Colonic mucosa (tissue), 4 donors: ENCODE measurements at places on chromosomes 16 and 17. TPM values are rescaled to one million over a fixed set of nuclear protein-coding genes. Genes with fewer than 3 reads are reported as not detected.

GRCh38 chr17:77466140-77466539 lies 325.4 kb downstream of the SEC14L1 start:
- DNase-seq, result no peak

Gene CLEC19A
- not detected for total RNA-seq

Gene KRTAP16-1
- total RNA-seq, result not detected

Gene AANAT
- total RNA-seq, result not detected

GRCh38 chr16:85446951-85447692 lies 166.0 kb upstream of the GSE1 start:
- DNase-seq, result no peak

DNA sequence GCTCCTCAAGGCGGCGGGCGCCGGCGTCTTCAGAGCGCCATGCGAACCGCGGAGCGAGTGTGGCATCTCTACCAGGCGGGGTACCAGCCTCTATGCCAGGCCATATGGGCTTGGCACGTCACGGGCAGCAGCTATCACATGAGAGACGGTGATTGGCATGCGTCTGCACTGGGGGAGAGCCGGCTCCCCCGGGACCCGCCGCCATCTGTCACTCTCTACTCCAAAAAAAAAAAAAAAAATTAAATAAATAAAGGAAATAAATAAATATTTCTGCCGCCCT lies at the start of gene NEUROD2:
NEUROD2 (minus strand) TSS at position 70 of the 280 bp plus-strand sequence. CDS start 1,321 bp downstream, outside the sequence.
- no peak for DNase-seq

DNA sequence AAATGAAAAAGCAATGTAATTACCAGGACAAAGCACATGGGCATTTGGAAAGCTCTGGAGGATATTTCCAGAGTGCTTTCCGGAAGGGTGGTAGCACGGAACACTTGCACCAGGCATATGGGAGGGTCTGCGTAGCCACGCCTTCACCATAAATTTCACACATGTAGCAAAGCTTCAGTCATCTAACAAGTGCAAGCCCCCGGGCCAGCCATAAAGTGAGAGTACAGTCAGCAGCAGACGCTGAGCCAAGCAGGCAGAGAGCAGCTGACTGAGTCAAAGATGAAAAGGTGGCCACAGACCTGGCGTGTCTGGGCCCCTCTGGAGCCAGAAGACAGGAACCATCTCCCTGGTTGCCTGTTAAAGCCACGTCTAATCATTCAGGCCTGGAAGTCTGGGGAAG lies 130.6 kb downstream of the SEC14L1 start:
- no peak for DNase-seq

- no peak for DNase-seq
These were observed 136.0 kb downstream of the ANKFN1 start for GRCh38 chr17:56289321-56289720.

GRCh38 chr17:59361916-59362810 lies 30.7 kb downstream of the YPEL2 start:
- DNase-seq, result no peak

DNA sequence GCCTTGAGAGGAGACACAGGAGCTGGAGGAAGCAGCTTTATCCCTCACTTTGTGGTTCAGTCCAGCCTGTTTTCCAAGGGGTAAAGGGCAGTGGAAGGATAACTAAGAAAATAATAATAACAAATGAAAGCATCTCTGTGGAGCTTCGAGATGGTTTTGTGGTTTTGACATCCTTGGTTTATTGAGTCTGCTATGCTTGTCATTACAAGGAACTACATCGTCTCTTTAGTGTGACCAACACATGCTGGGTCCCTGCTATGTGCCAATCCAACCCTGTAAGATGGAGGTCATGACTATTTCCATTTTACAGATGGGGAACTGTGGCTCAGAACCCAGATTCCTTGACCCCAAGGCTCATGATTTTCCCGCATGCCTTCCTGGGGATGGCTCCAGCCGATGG lies 124.8 kb downstream of the MRM1 start:
- DNase-seq, result no peak

Gene TPSAB1
- total RNA-seq, result 30.4 TPM

GRCh38 chr17:6551869-6552531 lies 4.4 kb downstream of the PITPNM3 start:
- peak; percentile 90 for DNase-seq

GRCh38 chr17:78343187-78343542 lies 16.7 kb downstream of the SOCS3 start:
- DNase-seq, result no peak

Gene RCVRN
- not detected for total RNA-seq

- DNase-seq, result no peak
These were observed 74.7 kb downstream of the CDH13 start for GRCh38 chr16:82701442-82701955.

DNA sequence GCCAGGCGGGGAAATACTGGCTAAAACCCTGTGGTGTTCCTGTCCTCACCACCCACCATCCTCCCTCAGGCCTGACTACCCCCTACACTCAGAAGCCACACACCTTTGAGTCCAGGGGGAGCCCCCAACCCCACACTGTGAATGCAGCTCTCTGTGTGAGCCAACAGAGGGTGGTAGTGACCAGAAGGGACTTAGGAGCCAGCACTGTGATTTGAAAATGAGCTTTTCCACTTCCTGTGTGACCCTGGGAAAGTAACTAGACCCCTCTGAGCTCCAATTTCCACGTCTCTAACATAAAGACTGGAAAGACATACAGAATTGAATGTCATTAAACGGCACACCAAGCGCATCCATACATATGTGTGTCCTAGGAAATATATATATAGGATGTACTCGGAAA lies 58.7 kb downstream of the SDK2 start:
- no peak for DNase-seq

DNA sequence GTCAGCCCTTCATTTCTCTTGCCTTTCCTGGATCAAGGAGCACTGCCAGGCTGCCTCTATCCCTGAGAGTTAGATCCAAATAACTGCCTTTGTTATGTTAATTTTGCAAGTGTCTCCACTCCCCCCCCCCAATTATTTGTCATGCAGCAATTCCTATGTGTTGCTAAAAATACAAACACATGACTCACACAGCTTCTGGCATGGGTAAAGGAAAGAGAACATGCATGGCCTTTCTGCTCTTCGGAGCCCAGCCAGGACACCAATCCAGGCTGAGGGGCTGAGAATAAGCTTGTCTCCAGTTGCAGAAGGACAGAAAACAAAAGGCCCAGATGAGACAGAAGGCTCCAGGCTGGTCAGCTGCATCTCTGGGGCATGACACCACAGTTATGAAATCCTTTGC lies 148.0 kb upstream of the TNRC6C start:
- DNase-seq, result no peak

Gene YPEL2
- 17.2 TPM for total RNA-seq

GRCh38 chr16:1283996-1284616 lies 25.3 kb upstream of the UBE2I start:
- DNase-seq, result no peak

GRCh38 chr16:79845734-79846135 lies 245.2 kb upstream of the MAF start:
- DNase-seq, result no peak

DNA sequence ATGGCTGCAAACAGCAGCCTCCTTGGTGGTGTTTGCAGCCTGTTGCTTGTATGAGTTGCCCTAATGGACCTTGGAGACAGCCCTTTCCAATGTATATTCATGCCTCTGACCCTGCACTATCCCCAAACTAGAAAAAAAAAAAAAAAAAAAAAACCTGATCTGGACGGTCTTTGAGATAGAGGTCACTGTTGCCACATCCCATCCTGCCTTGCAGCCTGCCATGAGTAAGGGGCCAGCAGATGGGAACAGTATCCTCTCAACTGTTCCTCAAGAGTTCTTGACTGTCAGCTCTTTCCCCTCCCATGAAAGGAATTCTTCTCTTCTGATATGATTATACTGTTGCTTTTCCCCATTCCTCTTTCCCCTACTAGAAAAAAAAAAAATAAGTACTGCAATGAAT lies 152.4 kb downstream of the SSH2 start:
- DNase-seq, result no peak

DNA sequence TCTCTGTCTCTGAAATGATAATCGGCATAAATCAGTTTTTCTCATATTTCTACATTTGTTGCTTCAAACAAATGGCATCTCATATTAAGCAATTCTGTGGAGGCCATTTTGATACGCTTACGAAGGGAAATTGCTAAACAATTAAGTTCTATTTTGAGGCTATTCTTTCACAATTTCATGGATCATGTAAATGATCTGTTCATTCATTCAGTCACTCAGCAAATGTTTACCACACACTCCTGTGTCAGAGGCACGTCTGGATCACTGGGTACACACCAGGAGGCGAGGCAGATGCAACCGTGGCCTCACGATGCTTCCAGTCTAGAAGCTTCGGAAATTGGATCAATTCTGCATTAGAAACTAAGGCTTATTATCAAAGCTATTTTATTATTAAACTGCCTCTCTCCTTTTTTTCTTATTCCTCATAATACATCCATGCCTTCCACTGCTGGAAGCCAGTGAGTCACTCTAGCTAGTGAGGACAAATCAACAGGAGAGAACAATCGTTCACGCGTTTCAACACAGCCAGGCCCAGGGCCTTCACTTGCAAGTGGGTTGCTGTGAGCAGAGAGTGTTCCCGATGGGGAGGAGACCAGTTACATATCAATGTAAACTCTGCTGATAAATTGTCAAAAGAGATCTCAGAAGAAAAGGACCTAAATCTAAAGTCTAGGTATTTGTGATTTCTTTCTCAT lies 11.3 kb upstream of the SLC39A11 start:
- no peak for DNase-seq

GRCh38 chr16:175011-175949 lies 1.2 kb upstream of the HBA1 start:
- no peak for DNase-seq

Gene MPV17L
- 9.7 TPM for total RNA-seq

- DNase-seq, result no peak
These were observed 207.0 kb downstream of the MSI2 start for GRCh38 chr17:57463103-57463885.

- no peak for DNase-seq
These were observed 215.7 kb upstream of the IRX5 start for GRCh38 chr16:54715011-54715410.

- no peak for DNase-seq
These were observed 9.6 kb downstream of the FTO start for GRCh38 chr16:53713403-53714204.

DNA sequence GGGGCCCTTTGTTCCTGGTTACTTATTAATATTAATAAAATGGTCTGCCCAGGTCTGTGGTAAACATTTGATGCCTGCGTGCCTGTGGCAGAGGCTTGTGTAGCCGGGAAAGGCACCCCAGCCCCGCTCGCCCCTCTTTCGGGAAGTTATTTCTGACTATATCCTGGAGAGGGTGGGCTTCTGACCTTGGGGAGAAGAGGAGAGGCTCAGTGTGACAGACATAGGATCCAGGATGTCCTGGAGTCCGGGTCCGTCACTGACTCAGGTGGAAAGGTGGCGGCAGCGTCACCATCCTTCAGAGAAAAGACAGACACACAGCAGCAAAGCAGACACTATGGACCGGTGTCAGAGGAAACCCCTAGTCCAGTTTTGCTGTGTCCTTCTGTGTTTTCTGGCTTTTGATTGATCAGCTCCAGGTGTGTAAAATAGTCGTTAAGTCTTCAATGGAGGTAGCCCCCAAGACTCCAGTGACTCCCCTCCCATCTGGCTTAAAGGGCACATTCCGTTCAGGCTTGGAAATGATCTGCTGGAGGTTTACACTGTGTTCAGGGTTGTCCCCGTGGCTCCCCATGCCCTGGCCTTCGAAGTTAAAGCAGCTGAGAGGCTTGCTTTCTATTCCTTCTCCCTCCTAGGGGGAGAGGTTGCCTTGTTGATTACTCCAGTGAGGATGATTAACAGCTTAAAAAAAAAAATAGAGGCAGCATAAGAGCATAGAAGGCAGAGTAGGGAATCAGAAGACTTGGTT lies 81.6 kb downstream of the CCDC182 start:
- no peak for DNase-seq

- peak; percentile 58 for DNase-seq
These were observed 10.2 kb downstream of the CYB561 start for GRCh38 chr17:63435681-63436522.

DNA sequence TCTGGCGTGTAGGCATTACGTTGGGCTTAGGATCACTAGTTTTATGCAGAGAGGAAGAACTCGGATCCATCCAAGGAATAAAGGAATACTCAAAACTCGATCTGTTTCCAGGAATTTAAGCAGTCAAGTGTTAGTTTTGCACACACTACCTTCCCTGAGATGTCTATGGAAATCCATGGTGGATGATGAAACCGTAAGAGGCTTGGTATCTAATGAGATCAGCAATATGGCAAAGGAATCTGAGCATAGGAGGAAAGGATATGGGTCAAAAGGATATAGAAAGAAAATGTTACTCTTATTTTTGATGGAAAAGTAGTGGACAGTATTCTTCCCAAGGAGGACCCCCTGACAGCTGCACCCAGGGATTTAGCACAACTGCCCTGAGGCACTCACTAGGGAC lies 59.6 kb downstream of the SMG6 start:
- DNase-seq, result no peak

Gene CCDC102A
- total RNA-seq, result 2.5 TPM

GRCh38 chr17:74471341-74471740 lies 4.9 kb downstream of the CD300A start:
- DNase-seq, result no peak

- no peak for DNase-seq
These were observed 333.8 kb downstream of the HAPSTR1 start for GRCh38 chr16:9425236-9425635.

DNA sequence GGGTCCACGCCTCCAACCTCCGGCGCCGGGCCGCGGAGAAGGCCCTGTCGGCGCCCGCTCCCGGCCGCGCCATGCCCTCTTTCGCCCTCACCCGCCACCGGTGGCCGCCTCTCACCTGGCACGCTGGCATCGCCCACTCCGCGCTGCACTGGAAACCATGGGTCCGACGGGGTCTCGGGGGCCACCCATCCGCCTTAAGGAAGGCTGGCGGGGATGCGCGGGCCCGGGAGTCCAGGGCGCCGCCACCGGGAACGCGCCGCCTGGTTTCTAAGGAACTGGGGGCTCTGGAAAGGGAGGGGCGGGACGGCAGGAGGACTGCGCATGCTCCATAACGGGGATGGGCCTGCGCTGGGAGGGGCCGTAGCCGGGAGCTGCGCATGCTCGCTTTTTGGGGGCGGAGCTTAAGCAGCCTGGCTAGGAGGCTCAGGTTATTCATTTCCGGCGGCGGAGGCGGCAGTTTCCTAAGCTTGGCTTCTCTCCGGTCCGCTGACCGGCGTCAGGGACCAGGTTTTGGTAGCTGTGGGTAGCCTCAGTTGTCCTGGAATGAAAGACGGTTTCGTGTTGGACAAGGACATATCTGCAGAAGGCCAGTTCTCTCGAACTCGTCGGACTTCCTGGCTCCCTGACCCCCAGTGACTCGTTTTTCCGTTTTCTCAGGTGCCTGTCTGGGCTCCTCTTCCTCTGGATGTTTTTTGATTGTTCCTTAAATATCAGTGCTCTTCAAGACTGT lies at the start of gene GFOD2:
GFOD2 (minus strand) TSS at position 269 of the 730 bp plus-strand sequence. CDS start 33,601 bp downstream, outside the sequence.
- DNase-seq, result peak; percentile 98

DNA sequence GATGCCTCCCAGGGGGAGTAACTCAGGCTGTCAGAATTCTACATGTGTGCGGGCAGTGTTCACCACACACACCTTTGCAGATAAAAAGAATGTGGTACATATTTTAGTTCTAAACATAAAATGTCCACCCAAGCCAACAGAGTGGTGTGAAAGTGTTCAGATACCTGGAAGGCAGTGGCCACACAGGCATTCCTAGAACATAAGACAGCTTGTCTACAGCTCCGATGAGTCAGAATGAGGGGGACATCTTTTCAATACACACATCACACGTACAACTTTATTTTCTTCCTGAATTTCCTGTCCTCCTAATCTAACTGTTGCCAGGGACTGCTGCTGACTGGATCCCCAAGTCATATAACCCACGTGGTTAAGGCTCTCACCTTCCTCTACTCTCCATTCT lies 142.3 kb downstream of the ZFHX3 start:
- DNase-seq, result no peak
